ENCODE measurements at places on chromosomes 16 and 17.

DNA sequence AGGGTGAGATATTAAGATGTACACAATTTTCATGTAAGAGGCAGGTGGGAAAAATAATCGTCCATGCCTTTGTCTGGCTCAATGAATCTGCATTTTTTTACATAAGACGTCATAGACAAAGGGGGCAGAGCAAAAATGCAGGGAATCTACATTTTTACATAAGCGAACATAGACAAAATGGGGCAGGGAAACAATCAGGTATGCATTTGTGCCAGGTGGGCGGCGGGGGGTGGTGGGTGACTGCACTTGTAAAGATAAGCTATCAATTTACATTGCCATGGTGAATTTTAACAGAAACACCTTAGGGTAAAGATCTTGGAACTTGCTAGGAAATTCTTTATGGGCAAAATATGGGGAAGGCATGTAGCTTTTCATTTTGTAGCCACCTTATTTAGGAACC, 96.3 kb upstream of the CES5A start:
- no peak for DNase-seq

- no peak for DNase-seq
Observed at GRCh38 chr16:57151369-57151768, 34.5 kb downstream of the PSME3IP1 start.

- DNase-seq: no peak
Observed at GRCh38 chr17:70969521-70970034, 800.2 kb downstream of the KCNJ2 start.

- peak; percentile 77 for DNase-seq
Observed at GRCh38 chr16:1428511-1428910, 2.4 kb upstream of the PERCC1 start.

DNA sequence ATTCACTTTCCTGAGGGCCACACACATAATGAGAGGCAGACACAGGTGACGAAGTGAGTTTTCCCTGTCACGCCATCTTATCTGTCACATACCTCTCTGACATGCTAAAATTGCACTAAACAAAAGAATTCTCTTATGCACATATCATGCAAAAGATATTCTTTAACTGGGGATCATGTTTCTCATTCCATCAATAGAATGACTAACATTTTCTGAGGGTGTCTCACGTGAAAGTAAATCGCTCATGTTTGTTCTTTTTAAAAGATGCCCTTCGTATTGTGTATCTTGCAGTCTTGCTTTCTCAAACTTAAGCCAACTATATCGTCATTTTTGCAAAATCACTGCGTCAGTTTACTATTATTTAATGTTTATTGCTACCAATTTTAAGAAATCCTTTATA, 306.4 kb downstream of the WWOX start:
- no peak for DNase-seq

GRCh38 chr17:50785946-50786570, 18.7 kb upstream of the ANKRD40CL start:
- DNase-seq: no peak

GRCh38 chr17:57247913-57248312, 8.4 kb upstream of the MSI2 start:
- no peak for DNase-seq

DNA sequence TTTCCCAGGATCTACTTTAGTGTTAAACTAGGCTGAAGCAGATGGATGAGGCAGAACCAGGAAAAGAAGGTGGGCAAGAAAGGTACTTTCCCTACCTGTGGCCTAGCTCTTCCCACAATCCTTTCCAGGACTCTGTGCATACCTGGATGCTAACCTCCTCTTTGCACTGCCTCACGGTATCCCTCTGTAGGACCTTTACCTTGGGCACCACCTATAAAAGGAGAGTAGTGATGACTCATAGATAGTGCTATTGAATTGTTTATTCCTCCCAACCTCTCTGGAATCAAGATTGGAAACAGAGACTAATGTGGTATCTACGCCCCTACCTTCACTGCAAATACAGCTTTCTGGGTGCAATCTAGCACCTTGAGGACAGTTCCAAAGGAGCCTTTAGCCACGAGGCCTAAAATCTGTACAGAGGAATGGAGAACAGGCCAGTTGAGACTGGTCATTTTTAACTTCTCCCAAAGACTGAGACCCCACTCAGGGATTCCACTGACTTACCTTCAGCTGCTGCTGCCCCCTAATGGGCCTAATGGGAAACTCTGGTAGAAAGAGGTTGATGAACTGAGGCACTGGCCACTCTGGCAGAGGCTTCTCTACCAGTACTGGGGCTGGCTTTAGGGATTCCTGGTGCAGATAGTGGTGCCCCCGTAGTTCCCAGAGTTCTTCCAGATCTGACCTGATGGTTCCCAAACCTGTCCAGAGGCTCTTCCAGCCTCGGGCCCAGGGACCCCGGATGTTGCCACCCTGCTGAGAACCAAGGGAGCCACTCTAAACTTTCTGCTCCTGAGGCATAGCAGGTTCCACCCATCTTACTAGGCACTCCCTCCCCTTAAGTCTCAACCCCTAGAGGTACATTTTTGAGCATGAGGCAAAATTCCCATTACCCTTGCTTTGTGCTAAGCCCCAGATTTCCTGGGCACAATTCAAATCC, 781 bp downstream of the RSKR start:
- peak; percentile 62 for DNase-seq

- no peak for DNase-seq
Observed at GRCh38 chr17:69342896-69343644, 16.1 kb upstream of the ABCA5 start.

- DNase-seq: peak; percentile 35
Observed at GRCh38 chr17:32267690-32268205, 2.1 kb downstream of the RHBDL3 start.

GRCh38 chr17:8855477-8856204, 11.8 kb downstream of the PIK3R6 start:
- DNase-seq: no peak

DNA sequence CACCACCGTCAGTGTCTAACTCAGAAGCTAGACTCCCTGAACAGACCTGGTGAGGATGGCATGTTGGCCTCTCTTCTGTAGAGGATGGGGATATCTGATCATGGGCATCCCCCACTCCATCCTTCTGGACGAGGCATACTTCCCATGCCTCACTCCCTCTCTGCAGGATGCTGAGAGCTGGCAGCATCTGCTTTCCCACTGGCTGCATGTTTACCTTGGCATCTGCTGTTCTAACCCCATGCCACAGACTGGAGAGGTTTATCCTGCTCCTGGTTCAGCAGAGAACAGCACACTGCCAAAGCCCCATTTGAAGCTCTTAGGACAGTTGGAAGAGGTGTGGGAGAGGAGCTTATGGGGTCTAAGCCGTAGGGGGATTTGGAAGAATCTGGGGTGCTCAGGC, 46.0 kb downstream of the YPEL2 start:
- no peak for DNase-seq

DNA sequence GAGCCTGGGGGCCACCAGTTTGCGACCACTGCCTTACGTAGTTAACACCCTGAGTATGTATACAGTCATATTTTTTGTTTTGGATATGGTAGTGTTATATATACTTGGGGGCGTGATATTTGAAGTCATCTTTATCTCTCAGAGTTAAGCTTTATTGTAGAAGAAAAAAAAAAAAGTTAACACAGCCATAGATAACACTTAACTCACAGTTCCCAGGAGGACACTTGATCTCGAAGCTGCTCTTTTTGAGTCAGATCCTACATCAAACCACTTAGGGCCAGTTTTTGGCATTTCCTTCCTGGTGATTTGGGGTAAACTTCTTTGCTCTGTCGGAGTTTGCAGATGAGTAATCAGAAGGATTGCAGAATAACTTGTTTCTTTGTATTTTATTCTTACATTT, 5.8 kb downstream of the ITPRIPL2 start:
- DNase-seq: no peak

GRCh38 chr16:58306327-58306726, 11.5 kb upstream of the PRSS54 start:
- DNase-seq: peak; percentile 36

DNA sequence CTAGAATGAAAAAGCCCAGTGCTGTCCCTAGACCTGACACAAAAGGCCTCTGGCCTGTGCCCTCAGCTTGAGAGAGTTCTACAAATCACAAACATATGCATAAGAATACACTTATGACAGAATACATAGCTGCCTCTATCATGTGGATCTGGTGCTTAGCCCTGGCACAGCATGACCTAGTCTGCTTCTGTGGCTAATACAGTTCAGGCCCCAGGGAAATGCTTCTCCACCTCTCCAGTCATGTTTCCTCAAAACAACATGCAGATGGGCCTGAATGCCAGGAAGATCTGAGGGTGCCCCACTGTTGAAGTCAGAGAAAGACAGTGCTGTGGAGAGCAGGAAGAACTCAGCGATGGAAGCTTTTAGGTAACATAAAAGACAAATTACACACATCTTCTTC, 231.9 kb upstream of the SALL1 start:
- DNase-seq: no peak

DNA sequence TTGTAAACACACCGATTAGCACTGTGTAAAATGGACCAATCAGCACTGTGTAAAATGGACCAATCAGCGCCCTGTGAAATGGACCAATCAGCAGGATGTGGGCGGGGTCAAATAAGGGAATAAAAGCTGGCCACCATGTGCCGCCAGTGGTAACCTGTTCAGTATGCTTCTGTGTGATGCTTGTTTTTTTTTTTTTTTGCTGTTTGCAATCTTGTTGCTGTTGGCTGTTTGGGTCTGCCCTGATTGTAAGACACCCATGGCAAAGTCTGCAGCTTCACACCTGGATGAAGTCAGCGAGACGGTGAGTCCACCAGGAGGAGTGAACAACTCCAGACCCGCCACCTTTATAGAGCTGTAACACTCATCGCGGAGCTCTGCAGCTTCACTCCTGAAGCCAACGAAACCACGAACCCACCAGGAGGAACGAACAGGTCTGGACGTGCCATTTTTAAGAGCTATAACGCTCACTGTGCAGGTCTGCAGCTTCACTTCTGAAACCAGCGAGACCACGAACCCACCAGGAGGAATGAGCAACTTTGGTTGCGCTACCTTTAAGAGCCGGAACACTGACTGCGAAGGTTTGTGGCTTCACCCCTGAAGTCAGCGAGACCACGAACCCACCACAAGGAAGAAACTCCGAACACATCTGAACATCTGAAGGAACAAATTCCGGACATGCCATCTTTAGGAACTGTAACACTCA, 85.0 kb upstream of the MED9 start:
- no peak for DNase-seq

DNA sequence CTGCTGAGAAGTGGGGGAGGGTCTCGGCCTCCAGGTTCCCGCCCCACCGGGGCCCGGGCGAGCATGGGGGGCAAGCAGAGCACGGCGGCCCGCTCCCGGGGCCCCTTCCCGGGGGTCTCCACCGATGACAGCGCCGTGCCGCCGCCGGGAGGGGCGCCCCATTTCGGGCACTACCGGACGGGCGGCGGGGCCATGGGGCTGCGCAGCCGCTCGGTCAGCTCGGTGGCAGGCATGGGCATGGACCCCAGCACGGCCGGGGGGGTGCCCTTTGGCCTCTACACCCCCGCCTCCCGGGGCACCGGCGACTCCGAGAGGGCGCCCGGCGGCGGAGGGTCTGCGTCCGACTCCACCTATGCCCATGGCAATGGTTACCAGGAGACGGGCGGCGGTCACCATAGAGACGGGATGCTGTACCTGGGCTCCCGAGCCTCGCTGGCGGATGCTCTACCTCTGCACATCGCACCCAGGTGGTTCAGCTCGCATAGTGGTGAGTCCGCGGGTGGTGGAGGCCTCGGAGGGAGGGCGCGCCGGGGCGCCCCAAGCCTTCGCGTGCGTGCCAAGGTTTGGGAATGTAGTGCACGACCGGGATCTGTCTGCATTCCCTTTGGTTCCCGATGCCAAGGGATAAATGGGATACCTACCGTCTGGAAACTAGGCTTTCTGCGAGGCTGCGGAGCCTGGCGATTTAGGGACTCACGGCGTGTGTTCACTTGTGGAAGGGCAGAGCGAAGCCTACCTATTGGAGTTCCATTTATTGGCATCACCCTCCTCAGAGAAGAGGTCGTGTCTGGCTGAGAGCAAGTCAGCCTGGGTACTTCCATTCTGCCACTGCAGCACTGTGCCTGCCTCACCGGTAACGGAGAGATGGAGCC, 1.0 kb downstream of the ZNRF1 start:
- DNase-seq: peak; percentile 78

GRCh38 chr16:86396422-86396821, 113.9 kb upstream of the FOXF1 start:
- DNase-seq: no peak

DNA sequence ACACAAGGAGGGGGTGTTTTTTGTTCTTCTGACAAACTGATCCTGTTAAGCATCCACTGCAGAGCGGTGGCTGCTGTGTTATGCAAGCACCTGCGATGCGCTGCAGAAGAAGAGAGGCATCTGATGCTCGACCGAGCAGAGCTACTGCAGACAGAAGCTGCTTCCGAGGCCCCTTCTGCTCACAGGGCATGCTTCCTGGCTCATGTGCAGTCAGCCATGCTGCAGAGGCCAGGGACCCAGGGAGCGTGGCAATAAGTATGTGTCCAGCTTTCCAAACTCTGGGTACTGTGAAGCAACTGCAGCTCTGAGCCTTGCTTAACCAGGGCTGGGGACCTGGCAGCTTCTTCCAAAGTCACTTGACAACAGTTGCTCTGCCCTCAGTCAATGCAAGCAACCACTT, 448.6 kb upstream of the RBFOX1 start:
- no peak for DNase-seq

GRCh38 chr17:33106525-33107165, 115.0 kb downstream of the SPACA3 start:
- DNase-seq: no peak

DNA sequence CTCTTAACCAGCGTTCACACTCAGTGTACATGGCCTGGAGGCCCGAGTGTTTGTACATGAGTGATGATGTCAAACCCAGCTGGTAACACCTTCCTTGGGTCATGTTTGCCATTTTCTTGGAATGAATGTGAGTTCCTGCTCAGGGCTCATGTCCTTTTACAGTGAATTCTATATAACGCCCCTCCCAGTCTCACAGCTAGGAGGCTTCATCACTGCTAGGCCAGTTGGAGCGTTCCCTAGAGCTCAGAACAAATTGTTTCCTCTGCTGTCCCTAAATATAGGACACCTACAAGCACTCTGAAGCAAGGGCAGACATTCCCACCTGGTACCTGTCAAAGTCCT, 5.5 kb downstream of the TIMM22 start:
- DNase-seq: no peak

GRCh38 chr17:7110617-7111306, 3.9 kb downstream of the ASGR2 start:
- no peak for DNase-seq

DNA sequence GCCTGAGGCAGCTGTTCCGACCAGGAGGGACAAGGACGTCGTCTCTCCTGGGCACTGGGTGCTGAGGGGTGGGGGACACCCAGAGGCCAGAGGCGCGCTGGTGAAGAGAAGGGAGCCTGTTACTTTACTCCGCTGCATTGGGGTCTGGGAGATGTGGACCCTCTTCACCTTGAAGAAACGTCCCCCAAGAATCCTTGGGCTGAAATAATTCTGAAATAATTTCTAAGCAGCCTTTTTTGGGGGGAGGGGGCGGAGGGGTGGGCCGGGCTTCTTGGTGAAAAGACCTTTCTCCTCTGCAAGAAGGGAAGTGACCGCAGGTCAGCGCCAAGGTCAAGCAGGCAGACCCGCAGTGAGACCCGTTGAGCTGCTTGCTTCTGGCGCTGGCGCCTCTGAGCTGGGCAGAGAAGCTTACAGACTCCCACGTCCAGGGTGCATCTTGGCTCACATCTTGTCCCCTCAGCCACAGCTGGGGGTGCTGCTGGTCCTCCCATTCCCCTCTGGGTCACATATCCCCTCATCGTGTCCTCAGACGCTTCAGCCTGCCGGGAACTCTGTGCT, 1.1 kb downstream of the SYT17 start:
- no peak for DNase-seq

- no peak for DNase-seq
Observed at GRCh38 chr16:25487888-25488287, 203.9 kb upstream of the HS3ST4 start.

All from WTC11 (cell line).